Thymus (tissue), 14 donors: ENCODE measurements at places on chromosomes 4 and X.
A peak's percentile ranks its signal among the peaks of the same experiment; 100 is the strongest.

GRCh38 chr4:135354876-135355275 lies 1153.3 kb upstream of the PABPC4L start:
- no peak for DNase-seq

DNA sequence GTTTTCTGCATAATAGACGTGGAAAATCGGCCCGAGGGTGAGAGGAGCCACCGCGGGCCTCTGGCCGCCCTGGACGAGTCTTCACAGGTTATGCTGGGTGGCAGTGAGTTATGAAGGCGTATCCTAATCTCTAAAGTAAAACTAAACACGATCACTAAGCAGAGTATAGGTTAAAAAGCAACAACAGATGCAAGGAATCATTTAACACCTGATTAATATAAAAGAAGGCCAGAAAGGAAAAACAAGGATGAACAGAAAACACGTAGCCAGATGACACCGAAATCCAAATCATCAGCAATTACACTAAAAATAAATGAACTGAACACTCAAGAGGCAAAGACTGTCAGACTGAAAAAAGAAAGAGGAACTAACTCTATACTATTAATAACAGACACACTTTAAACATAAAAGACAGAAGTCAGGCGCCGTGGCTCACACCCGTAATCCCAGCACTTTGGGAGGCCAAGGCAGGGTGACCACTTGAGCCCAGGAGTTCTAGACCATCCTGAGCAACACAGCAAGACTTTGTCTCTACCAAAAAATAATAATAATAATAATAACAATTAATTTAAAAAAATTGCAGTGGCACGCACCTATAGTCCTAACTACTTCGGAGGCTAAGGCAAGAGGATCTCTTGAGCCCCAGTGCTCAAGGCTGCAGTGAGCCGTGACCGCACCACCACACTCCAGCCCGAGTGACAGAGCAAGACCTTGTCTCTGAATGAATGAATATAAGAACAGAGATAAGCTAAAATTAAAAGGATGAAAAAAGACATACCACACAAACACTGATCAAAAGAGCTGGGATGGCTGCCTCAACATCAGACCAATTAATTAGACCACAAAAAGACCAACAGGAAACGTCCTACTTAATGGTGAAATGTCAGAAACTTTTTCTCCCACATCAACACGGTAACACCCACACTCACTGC lies 30.0 kb downstream of the CTBP1 start:
- no peak for DNase-seq

DNA sequence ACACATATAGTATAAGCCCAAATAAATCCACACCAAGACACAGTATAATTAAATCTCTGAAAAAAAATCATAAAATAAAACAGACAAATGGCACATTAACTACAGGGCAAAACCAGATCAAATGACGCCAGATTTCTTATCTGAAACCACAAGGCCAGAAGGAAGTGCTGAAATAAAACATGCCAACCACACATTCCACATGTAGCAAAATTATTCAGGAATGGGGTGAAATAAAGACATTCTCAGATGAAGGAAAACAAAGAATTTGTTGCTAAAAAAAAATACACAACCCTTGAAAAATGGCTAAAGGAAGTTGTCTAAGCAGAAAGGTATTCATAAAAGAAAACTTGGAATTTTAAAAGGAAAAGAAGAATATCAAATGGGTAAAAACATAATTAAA lies 4.5 kb upstream of the DCAF12L1 start:
- DNase-seq, result no peak

- no peak for DNase-seq
These were observed 148.4 kb upstream of the CLNK start for GRCh38 chr4:10832806-10833628.

- peak; percentile 40 for DNase-seq
These were observed 298.3 kb downstream of the TEX13A start for GRCh38 chrX:104922206-104922621.

DNA sequence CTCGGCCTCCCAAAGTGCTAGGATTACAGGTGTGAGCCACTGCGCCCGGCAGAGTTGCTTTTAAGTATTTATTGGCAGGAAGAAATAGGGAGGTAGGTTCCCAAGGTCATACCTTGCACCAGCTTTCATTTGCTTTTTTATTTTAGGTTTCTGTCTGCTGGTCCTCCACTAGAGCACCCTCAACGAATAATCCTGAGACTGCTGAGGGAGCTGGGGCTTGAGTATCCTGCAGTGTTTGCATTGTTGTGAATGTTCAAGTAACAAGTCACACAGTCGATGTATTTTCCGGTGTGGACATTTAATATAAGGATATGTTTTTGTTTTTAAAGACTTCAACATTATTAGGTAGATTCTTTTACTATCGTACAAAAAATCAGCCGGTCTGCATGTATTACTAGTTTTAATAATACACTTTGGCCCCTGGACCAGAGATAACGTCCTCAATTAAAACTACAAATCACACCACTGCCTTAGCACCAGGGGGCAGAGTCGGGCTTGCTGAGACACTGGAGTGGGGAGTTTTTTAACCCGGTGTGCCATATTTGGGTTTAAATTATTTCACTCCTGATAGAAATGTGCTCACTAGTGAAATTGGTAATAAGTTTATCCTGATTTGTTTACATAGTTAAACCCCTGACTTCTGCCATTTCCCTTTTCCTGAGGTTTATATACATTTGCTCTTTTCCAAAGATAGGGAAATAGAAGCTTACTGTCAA lies 11.6 kb downstream of the SMIM20 start:
- DNase-seq, result no peak

- DNase-seq, result no peak
These were observed 3.0 kb downstream of the WWC2 start for GRCh38 chr4:183101956-183102480.

GRCh38 chr4:74796631-74797030 lies 2.3 kb upstream of the BTC start:
- DNase-seq, result no peak

- no peak for DNase-seq
These were observed 577.7 kb upstream of the GALNTL6 start for GRCh38 chr4:171235521-171235920.

DNA sequence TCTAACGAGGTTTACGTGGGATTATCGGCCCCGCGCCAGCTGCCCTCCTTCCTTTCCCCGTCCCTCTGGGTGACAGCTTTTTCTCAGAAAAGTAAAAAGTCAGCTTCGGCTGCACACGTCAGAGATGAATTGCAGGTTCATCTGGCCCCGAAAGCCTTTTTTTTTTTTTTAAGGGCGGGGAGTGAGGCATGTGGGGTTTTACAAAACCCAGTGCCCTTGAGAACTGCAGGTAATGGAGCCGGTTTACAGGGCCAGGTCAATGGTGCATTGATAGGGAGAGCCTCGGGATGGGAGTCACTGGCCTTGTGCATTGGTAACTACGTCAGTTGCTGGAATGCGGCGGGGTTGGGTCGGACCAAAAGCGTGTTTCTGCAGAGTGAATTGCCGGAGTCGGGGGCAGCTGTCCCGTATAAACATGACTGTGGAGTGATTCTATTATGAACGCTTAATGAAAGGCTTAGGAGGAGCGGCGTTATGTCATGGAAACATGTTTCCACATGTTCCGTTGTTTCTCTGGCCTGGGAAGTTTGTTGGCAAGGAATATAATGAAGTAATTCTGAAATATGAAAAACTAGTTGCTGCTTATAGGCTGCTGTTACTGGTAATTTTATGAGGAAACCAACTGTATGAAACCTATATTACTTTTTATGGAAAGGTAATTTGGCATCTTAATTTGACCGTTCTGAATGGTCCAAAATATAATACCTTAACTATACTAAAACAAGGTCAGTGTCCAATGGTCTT lies 1.1 kb downstream of the HSPA4L start:
- DNase-seq, result no peak

- peak; percentile 90 for DNase-seq
These were observed at the start of gene CAMK2D for GRCh38 chr4:113761620-113762185. Gene CAMK2D (minus strand): TSS chr4:113761738. CDS start chr4:113761068, 670 bp downstream.

DNA sequence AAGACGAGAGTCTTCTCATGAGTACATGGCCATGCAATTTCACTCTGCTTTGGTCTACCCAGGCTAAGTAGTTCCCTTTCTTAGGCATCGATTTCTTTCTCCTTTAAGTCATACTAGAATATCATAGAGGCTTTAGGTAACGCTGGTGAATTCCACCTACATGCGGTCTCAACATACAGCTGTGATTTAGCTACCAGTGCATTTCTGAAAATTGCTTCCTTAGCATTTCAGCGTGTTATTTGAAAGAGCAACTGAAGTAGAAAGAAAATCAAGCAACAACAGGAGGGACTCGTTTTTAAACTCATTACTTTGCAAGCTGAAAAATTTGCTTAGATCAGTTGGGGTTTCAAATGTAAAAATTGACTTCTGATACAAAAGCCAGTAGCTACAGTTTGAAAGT lies 48.1 kb upstream of the RASGEF1B start:
- no peak for DNase-seq

GRCh38 chrX:124981420-124981819 lies 338.3 kb upstream of the TEX13C start:
- no peak for DNase-seq

DNA sequence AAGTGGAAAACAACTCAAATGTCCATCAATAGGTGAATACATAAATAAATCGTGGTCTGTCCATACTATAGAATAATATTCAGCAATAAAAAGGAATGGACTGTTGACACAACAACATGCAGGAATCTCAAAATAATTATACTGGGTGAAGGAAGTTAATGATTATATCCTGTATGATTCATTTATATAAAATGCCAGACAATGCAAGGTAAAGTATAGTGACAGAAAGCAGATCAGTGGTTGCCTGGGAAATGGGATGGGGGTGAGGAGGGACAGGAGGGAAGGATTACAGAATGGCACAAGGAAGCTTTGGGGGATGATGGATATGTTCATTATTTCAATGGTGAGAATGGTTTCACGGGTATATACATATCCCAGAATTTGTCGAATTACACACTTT lies 12.3 kb downstream of the PYURF start:
- DNase-seq, result no peak

GRCh38 chr4:168840392-168840763 lies 169.7 kb downstream of the CBR4 start:
- no peak for DNase-seq

GRCh38 chr4:154743683-154744340 lies at the start of gene LRAT:
Gene LRAT (plus strand): TSS chr4:154744000. CDS start chr4:154744327, 327 bp downstream.
- DNase-seq, result peak; percentile 4

GRCh38 chrX:150201841-150202240 lies 161.3 kb upstream of the MAMLD1 start:
- no peak for DNase-seq

DNA sequence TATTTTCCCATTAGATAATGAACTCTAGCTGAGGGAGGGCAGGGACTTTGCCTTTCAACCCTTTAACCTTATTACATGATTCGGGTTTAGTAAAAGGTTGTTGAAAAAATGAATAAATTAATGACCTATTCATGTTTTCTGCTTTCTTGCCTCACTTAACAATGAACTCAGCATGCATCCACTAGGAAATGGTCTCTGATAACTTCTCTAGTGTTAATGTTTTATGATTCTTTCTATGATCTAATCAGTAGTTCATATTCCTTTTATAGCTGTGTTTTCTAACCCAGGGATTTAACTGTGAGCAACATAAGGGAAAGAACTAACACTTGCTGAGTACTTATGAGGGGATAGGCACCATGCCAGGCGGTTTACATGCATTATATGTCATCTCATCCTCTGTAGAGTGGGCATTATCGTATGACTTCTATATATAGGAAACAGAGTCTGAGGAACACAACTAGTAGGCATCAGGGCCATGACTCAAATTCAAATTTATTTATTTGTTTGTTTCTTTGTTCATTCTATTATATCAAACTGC lies 236.7 kb upstream of the MAB21L2 start:
- DNase-seq, result no peak

- no peak for DNase-seq
These were observed 10.1 kb upstream of the TMEM154 start for GRCh38 chr4:152689615-152690501.

- DNase-seq, result no peak
These were observed 51.9 kb upstream of the HUWE1 start for GRCh38 chrX:53738370-53738906.

DNA sequence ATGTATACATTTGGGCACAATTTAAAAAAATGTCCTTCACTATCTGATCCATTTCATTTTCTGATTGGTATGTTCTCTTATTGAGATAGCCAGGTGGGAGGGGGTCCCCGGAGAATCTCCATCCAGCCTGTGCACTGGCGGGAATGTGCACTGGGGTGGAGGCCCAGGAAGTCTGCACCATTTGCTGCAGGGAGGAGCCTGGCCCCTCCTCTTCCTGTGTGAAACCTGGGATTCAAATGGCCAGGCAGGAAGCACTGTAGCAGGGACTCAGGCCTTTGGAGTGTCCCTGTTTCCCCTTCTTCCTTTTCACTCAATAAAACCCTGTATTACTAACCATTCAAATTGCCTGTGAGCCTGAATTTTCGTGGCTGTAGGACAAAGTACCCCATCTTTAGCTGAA lies 44.3 kb downstream of the GPRIN3 start:
- DNase-seq, result no peak

DNA sequence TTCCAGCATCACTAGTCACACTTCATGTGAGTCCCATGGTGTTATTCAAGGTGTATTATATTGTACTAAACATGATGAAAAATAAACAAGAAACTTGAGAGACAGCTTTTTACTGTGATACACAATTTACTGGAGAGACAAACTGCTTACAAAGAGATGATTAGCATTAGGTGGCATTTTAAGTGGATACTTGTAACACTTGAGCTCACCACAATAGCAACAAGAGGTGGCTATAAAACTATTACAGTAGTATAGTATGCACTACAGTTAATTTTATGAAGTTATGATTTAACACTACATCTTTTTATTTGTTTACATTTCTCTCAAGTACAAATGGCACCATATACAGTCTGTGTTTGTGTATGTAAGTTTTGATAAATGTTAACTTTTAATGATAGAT lies 246.6 kb downstream of the PARM1 start:
- DNase-seq, result no peak

DNA sequence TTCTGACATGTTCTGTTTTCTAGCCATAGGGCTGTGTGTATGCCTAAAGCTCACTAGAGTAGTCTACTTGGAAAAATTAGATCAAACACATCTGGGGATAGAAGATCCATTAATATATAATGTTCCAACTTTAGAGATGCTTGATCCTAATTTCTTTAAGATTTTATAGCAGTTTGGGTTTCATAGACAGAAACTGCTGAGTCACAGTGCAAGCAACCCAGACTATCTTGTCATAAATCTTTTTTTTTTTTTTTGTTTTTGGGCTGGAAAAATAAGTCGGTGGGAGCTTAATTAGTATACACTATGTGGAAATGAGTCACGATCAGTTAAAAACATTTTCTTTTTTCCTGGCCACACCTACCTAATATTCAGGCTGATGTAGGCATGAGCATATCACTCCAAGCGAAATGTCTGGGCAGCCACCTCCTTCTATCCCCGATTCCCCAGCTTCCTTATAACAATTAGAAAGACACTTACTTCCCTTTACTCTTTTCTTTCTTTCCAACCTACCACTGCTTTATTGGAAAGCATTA lies 58.2 kb upstream of the CASK start:
- no peak for DNase-seq

GRCh38 chr4:125011646-125012045 lies 299.1 kb upstream of the ANKRD50 start:
- DNase-seq, result no peak

GRCh38 chrX:121455890-121456289 lies 408.5 kb downstream of the GLUD2 start:
- no peak for DNase-seq

GRCh38 chr4:5385741-5386311 lies 322.5 kb downstream of the EVC2 start:
- peak; percentile 13 for DNase-seq

GRCh38 chr4:176814770-176815169 lies 22.0 kb upstream of the VEGFC start:
- DNase-seq, result no peak

- no peak for DNase-seq
These were observed 67.8 kb downstream of the SPIN4 start for GRCh38 chrX:63283348-63283747.
